ENCODE measurements at places on chromosomes 5 and 9. TPM values are rescaled to one million over a fixed set of nuclear protein-coding genes. Genes with fewer than 3 reads are reported as not detected.
A peak's percentile ranks its signal among the peaks of the same experiment; 100 is the strongest.

DNA sequence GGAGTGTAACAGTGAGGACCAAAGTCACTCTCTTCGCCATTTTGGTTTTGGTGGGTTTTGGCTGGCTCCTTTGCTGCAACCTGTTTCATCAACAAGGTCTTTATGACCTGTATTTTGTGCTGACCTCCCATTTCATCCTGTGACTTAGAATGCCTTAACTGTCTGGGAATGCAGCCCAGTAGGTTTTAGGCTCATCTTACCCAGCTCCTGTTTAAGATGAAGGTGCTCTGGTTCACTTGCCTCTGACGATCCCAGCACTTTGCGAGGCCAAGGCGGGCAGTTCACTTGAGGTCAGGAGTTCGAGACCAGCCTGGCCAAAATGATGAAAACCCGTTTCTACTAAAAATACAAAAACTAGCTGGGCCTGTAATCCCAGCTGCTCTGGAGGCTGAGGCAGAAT is 1.8 kb upstream of the CKS2 start:
- peaks cover 16% of the 10 kb centered on the region for H3K4me1 ChIP-seq
- peaks cover 2% of the 10 kb centered on the region for H3K36me3 ChIP-seq
- DNase-seq = no peak

DNA sequence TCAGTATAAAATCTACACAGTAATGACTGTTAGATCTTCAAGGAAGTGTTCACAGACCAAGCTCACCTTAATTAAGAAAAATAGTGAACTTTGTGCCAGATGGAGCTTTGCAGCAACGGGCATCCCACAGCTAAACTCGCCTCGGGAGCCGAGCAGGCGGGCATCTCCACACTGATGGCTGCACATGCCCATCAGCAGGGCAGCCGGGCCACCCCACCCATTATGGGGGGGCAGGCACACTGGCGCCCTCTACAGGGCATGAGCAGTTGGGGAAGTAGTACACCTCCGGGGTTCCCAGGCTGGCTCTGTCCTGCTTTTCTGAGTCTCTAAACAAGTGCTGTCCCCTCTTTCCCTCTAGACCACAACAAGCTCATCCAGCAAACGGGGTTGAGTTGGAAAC is 21.6 kb downstream of the ANKS6 start:
- no peak overlapping the region for H3K4me3 ChIP-seq
- no peak overlapping the region for H3K27ac ChIP-seq
- H3K27me3 ChIP-seq = no peaks in the 10 kb centered on the region
- H3K4me1 ChIP-seq = no peaks in the 10 kb centered on the region

GRCh38 chr9:125361837-125362531 is 100.4 kb downstream of the GAPVD1 start:
- H3K27ac ChIP-seq = no peak overlapping the region
- no peaks in the 10 kb centered on the region for H3K27me3 ChIP-seq
- no peak for DNase-seq

DNA sequence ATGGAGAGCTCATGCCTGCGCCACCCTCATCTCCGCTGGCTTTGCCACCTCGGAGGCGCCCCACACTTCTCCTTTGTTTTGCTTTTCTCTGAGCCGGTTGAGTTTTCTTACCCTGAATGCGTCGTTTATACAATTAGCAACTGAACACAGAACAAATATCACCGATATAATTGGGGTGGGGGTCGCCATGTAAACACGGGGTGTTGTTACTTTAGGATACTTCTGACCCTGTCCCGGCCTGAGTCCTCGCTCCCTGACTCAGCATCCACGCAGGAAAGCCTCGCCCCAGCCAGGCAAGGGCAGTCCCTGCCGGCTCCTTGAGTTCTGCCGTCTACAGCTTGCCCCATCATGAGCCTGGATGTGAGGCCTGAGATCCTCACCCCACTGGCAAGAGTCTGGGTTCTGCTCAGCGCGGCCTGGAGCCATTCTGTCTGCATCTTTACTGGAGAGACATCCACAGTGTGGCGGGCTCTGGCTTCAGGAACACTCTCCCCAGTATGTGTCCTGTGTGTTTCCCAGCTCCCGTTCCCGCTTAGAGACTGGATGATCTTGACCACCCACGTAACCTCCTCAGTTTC is 5.5 kb downstream of the NKX2-5 start:
- no peak overlapping the region for H3K27ac ChIP-seq
- H3K4me1 ChIP-seq = no peaks in the 10 kb centered on the region
- H3K4me3 ChIP-seq = no peak overlapping the region
- DNase-seq = no peak
- peaks cover 100% of the 10 kb centered on the region for H3K27me3 ChIP-seq
- no peaks in the 10 kb centered on the region for H3K36me3 ChIP-seq

DNA sequence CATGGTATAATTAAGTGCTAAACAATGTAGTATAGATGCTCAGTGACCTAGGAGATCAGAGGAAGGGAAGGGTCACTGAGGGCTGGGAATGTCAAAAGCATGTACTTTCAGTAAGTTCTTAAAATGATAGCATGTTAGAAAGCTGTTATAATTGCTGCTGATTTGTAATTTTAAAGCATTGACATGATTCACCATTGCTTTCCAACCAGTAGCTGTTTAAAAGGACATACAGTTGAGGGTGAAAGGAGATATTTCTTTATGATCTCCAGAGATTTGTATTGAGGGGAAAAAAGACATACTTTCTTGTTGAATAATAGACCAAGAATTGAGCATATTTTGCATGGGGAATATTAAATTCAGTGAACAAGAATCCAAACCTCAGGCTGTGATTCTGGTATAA is 1.2 kb upstream of the SLC1A3 start:
- no peak overlapping the region for H3K27ac ChIP-seq
- DNase-seq = no peak
- no peaks in the 10 kb centered on the region for H3K36me3 ChIP-seq
- H3K4me3 ChIP-seq = no peak overlapping the region

DNA sequence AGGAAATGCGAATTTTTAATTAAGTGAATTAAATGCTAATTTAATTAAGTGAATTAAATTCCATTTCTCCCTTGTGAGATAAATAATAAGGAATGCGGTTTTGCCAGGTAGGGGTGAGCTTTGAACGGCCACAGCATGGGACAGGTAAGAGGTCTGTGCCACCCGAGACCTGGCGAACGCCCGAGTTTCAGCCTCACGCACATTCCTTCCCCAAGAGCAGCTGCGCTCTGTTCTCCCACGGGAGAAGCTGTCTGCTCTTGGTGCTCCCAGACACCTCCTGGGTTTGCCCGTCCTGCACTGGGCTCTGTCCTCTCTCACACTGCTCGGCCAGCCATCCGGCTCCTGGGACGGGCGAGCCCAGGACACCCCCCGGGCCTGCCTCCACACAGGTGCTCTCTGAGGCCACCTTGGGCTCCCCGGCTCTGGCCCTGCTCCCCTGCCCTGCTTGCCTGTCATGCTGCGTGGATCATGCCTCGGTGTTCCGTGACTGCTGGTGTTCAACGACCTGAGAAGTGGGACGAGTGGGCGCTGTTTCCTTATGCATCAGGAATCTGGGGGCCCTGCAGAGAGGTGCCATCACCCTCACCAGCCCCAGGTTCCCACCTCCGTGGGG is 13.7 kb upstream of the CAMSAP1 start:
- H3K36me3 ChIP-seq = peaks cover 19% of the 10 kb centered on the region
- H3K27me3 ChIP-seq = no peaks in the 10 kb centered on the region
- no peak for DNase-seq
- H3K4me3 ChIP-seq = no peak overlapping the region
- no peak overlapping the region for H3K27ac ChIP-seq

GRCh38 chr5:172694541-172694940 is 53.5 kb downstream of the NEURL1B start:
- H3K4me1 ChIP-seq = peaks cover 22% of the 10 kb centered on the region
- no peaks in the 10 kb centered on the region for H3K36me3 ChIP-seq
- H3K4me3 ChIP-seq = no peak overlapping the region
- H3K27ac ChIP-seq = no peak overlapping the region

GRCh38 chr9:81634915-81635516 is 54.3 kb downstream of the TLE1 start:
- H3K27me3 ChIP-seq = no peaks in the 10 kb centered on the region
- H3K4me1 ChIP-seq = peaks cover 14% of the 10 kb centered on the region
- H3K36me3 ChIP-seq = peaks cover 2% of the 10 kb centered on the region
- peak overlapping the region; percentile 68 for H3K27ac ChIP-seq
- no peak for DNase-seq
- no peak overlapping the region for H3K4me3 ChIP-seq

DNA sequence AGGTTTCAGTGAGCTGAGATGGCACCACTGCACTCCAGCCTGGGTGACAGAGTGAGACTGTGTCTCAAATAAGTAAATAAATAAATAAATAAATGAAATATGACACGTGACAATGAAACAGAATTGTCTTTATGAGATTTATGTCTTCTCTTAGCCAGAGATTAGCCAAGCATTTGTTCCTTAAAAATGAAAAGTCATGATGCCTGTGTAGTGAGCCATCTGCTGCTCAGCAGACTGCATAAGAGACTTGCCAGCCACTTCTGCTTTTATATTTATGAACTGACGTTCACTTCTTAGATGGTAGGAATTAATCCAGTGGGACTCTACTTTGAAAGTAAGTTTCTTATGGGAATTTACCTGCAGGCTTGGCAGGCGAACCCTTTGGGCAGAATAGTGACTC is 227.4 kb downstream of the NR3C1 start:
- peaks cover 3% of the 10 kb centered on the region for H3K36me3 ChIP-seq
- no peak for DNase-seq
- peak overlapping the region; percentile 88 for H3K27ac ChIP-seq
- no peak overlapping the region for H3K4me3 ChIP-seq
- H3K27me3 ChIP-seq = no peaks in the 10 kb centered on the region

DNA sequence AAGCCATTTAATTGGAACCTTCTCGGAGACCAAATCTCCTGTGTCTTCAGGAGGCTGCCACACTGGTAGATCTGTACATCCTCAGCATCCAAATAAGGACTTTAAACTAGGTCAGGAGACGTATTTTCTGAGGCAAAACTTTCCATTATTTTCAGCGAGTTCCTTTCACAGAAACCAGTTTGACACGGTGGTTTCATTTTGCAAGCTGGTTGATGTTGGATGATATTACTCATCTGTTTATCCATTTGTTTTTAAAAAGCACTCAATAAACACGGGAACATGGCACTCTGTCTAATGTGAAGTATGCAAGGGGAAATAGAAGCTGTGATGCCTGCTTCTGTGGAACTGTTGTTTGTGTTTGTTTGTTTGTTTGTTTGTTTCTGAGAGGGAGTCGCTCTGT is 199.6 kb downstream of the ERCC6L2 start:
- no peak overlapping the region for H3K4me3 ChIP-seq
- DNase-seq = no peak
- H3K27ac ChIP-seq = no peak overlapping the region
- peaks cover 9% of the 10 kb centered on the region for H3K4me1 ChIP-seq
- H3K36me3 ChIP-seq = no peaks in the 10 kb centered on the region

- no peaks in the 10 kb centered on the region for H3K4me1 ChIP-seq
- DNase-seq = no peak
- peak overlapping the region; percentile 52 for H3K4me3 ChIP-seq
- peaks cover 6% of the 10 kb centered on the region for H3K36me3 ChIP-seq
These were observed 61.3 kb downstream of the ANKH start for GRCh38 chr5:14810282-14810681.

DNA sequence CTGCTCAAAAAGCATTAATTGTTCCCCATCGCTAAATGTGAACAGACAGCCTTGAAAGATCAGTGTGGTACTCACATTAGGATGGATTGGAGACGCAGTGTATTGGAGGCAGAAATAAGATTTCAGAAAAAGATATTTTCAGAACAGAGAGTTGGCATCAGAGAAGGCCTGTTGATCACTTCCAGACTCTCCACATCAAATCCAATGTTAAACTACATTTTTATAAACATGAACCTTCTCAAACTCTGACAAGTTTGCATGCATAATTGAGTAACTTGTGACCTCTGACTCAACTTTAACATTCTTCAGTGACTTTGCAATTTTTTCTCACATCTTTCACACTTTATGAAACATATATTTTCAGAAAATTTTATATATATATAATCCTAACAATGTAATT is 919.6 kb upstream of the SEMA6A start:
- no peaks in the 10 kb centered on the region for H3K27me3 ChIP-seq
- no peaks in the 10 kb centered on the region for H3K36me3 ChIP-seq

GRCh38 chr9:81052846-81053245 is 636.5 kb downstream of the TLE1 start:
- no peaks in the 10 kb centered on the region for H3K27me3 ChIP-seq
- no peaks in the 10 kb centered on the region for H3K4me1 ChIP-seq
- H3K4me3 ChIP-seq = no peak overlapping the region
- no peaks in the 10 kb centered on the region for H3K36me3 ChIP-seq
- H3K27ac ChIP-seq = no peak overlapping the region

GRCh38 chr9:88237479-88237961 is 99.2 kb upstream of the SPATA31C2 start:
- no peaks in the 10 kb centered on the region for H3K27me3 ChIP-seq
- no peak for DNase-seq
- H3K36me3 ChIP-seq = no peaks in the 10 kb centered on the region
- no peak overlapping the region for H3K4me3 ChIP-seq

DNA sequence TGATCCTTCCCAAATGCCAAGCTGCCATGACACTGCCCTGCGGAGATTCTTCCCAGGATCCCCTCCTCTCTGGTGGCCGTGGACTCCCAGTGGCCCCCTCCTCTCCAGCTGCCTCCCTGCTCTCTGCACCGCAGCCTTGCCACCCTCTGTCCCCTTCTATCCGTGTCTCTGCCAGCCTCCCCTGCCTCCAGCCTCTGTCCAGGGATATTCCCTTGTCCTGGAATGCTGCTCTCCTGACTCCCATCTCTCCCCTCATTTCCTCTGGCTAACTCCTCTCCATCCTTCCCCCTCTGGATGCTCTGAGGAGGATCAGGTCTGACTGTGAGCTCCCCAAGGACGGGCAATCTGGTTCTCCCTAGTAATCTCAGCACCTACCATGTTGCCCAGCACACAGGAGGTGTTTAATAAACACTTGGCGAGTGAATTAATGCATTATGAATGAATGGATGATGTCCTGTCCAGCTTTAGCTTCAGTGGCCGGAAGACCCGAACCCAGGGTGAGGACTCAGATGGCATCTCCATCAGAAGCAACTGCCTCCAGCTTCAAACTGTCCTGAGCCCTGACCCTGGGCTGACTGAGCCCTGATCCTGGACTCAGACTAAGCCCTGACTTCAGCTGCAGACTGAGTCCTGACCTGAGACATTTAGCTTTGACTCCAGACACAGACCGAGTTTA is 7.5 kb upstream of the CRB2 start:
- H3K27me3 ChIP-seq = peaks cover 6% of the 10 kb centered on the region
- no peak overlapping the region for H3K27ac ChIP-seq
- no peaks in the 10 kb centered on the region for H3K4me1 ChIP-seq
- H3K36me3 ChIP-seq = no peaks in the 10 kb centered on the region
- no peak overlapping the region for H3K4me3 ChIP-seq

- H3K36me3 ChIP-seq = no peaks in the 10 kb centered on the region
- H3K27me3 ChIP-seq = no peaks in the 10 kb centered on the region
- no peak overlapping the region for H3K27ac ChIP-seq
- H3K4me1 ChIP-seq = peaks cover 7% of the 10 kb centered on the region
- DNase-seq = no peak
- no peak overlapping the region for H3K4me3 ChIP-seq
These were observed 109.3 kb upstream of the IFNE start for GRCh38 chr9:21591221-21592062.

The ADAMTS12 gene
- polyA plus RNA-seq = 4.1 TPM

The ACER2 gene
- 1.3 TPM for polyA plus RNA-seq

The PLPPR1 gene
- not detected for polyA plus RNA-seq

The IL3 gene
- polyA plus RNA-seq = not detected

The MOB3B gene
- 0.90 TPM for polyA plus RNA-seq

The C5orf58 gene
- polyA plus RNA-seq = not detected

The NR3C1 gene
- 7.1 TPM for polyA plus RNA-seq

The PCDHAC2 gene
- 0.76 TPM for polyA plus RNA-seq

The ABLIM3 gene
- polyA plus RNA-seq = 5.9 TPM

The SLC36A3 gene
- not detected for polyA plus RNA-seq

The HDHD3 gene
- polyA plus RNA-seq = 17.1 TPM

The CD14 gene
- 0.19 TPM for polyA plus RNA-seq
